DMS79 (cell line): ENCODE measurements at places on chromosomes 1 and 21.
A peak's percentile ranks its signal among the peaks of the same experiment; 100 is the strongest.

DNA sequence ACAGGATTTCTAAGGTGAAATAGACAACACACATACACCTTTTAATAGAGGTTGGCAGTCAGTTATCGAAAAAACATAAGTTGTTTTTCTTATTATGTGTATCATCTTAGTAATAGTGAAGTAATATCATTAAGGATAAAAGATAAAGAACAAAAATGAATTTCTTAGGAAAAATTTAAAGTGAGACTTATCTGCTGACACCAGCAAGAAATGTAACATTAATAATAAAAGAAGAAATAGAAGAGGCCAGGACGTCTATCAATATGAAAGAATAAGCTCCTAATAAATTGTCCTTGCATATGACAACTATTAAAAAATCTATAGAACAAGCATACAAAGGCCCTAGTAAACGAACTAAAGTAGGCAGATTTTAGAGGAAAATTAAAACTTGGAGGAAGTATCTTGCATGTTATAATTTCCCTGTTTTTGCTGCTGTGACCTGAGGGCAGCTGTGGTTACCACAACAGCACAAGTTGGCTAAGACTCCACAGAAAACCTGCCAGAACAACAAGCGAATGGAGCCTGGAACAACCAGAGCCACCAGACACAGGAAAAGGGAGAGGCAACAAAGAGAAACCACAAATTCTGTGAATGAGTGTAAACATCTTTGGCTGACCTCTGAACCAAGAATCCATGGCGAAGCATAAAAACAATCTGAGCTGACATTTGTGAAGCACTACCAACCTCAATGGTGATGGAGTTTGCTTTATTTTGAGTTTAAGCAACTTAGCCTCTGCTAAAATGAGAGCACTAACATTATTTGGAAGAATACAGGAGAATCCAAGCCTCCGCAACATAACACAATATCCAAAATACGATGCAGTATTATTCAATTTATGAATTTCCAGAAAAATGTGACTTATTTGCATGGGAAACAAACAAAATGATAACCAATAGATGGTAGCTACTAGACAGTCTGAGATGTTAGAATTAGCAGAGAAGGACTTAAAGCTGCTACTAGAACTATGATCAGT, 207.5 kb downstream of the KCNT2 start:
- no peak for DNase-seq

DNA sequence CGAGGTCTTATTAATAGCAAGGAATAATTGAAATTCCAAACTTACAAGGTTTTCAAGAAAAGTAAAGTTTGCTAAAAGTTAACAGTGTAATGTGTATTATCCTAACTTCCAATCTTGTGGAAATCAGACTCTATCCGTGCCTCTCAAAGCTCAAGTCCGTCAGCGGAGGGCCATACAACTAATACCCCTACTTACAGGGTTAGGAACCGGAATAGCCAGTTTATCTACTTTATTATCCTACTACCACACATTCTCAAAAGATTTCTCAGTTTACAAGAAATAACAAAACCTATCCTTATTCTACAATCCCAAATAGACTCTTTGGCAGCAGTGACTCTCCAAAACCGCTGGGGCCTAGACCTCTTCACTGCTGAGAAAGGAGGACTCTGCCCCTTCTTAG, 457.8 kb downstream of the PTPRC start:
- DNase-seq, result no peak

GRCh38 chr1:225767634-225768540, 9.7 kb upstream of the SRP9 start:
- peak; percentile 28 for DNase-seq

GRCh38 chr1:169679692-169680091, 31.7 kb downstream of the SELL start:
- no peak for DNase-seq

DNA sequence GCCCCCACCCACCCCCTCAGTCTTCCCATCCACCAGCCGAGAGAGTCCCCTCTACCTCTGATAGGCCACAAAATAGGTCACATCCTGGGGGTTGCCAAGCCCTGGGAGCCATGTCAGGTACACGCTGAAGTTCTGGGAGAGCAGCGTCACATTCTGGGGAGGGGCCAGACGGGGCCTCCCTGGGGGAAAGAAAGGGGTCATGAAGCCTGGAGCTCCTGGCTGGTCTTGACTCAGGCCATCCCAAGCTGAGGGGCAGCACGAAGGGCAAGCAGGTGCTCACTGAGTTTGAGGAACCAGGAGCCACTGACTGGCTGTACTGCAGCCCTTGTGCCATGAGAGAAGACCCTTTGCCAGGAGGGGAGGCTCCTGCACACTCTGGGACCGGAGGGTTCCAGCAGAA, 6.4 kb downstream of the IFNLR1 start:
- no peak for DNase-seq

- no peak for DNase-seq
Measured at GRCh38 chr1:71170925-71171324, 90.1 kb upstream of the ZRANB2 start.

- no peak for DNase-seq
Measured at GRCh38 chr1:20109223-20109856, 10.0 kb downstream of the PLA2G2D start.

DNA sequence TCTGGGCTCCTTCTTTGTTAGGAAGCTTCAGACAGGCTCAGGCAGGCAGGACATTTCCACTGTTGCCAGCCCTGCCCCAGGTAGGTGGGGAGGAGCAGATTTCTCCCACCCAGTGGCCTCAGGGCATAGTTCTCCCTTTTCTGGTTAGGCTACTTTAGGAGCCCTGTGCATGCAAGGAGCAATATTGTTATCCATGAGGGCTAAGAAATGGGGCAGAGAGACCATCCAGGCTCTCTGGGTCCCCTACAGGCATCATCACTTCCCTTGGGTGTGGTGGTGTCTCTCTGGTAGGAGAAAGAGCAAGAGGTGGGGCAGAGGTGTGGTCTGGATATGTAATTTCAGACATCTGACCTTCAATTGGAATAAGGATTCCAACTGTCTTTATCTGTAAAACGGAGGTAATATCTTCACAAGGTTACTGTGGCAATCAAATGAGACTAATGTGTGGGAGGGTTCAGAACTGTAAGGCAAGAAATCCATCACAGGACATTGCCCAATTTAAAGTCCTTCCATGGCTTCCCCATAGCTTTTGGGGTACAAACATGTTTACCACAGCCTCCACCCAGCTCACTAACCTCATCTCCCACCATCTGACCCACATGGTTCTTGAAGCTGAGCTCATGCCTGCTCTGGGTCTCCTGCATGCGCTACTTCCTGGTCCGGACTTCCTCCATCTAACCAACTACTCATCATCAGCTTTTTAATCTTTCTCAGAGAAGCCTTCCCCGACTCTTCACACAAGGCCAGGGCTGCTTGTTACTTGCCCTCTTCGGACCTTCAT, 26.1 kb downstream of the PCAT6 start:
- no peak for DNase-seq
